ENCODE measurements at places on chromosomes 5 and 9.

- no peaks in the 10 kb centered on the region for H3K4me1 ChIP-seq
- no peaks in the 10 kb centered on the region for H3K36me3 ChIP-seq
- no peaks in the 10 kb centered on the region for H3K27me3 ChIP-seq
These were observed 165.5 kb upstream of the RGS7BP start for GRCh38 chr5:64340293-64340692.

GRCh38 chr5:108184940-108185339 is 197.0 kb downstream of the FBXL17 start:
- no peaks in the 10 kb centered on the region for H3K36me3 ChIP-seq
- H3K27ac ChIP-seq: no peak overlapping the region
- H3K4me3 ChIP-seq: no peak overlapping the region
- no peaks in the 10 kb centered on the region for H3K27me3 ChIP-seq
- DNase-seq: no peak
- H3K4me1 ChIP-seq: no peaks in the 10 kb centered on the region

DNA sequence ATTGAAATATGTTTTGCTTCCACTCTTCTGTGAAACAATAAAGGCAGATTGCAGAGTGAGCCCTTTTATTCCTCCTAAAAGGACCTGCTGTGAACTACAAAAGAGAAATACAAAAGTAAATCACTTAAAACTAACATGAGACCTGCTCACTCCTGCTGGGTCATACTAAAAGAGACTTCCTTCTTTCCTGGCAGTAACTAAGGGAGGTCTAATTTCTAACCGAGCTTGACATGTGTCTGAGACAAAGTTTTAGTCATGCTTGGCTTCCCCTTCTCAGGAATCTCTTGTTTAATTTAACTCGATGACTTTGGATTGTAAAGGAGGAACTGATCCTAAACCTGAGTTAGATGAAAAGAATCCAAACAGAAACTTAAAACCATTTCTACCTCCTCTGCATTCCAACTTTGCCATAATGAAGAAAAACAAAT is 86.4 kb upstream of the CDH6 start:
- H3K4me3 ChIP-seq: no peak overlapping the region
- H3K27me3 ChIP-seq: no peaks in the 10 kb centered on the region
- no peaks in the 10 kb centered on the region for H3K36me3 ChIP-seq
- no peaks in the 10 kb centered on the region for H3K4me1 ChIP-seq
- H3K27ac ChIP-seq: no peak overlapping the region

GRCh38 chr5:176560364-176560763 is 11.2 kb downstream of the CDHR2 start:
- H3K27ac ChIP-seq: no peak overlapping the region
- H3K4me3 ChIP-seq: no peak overlapping the region
- H3K27me3 ChIP-seq: peaks cover 49% of the 10 kb centered on the region
- DNase-seq: no peak
- H3K4me1 ChIP-seq: no peaks in the 10 kb centered on the region

- H3K36me3 ChIP-seq: peaks cover 56% of the 10 kb centered on the region
- no peak for DNase-seq
- H3K27me3 ChIP-seq: no peaks in the 10 kb centered on the region
- H3K27ac ChIP-seq: peak overlapping the region; percentile 67
- peaks cover 66% of the 10 kb centered on the region for H3K4me1 ChIP-seq
These were observed 13.7 kb downstream of the NUDT2 start for GRCh38 chr9:34343090-34343489.

DNA sequence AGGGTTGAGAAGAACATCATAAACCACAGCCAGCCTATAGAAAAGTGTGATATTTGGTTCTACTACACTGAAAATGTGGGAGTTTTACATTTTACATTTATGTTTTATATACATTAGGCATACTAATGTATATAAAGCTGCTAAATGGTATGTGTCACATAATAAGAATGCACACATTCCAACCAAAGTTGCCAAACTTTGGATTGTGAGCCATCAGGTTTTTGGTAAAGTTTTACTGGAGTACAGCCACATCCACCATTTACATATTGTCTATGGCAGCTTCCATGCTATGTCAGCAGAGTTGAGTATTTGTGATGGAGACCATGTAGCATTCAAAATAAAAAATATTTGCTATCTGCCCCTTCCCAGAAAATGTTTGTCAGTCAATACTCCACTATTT is 23.1 kb upstream of the TARS1 start:
- DNase-seq: no peak
- no peaks in the 10 kb centered on the region for H3K27me3 ChIP-seq
- no peaks in the 10 kb centered on the region for H3K4me1 ChIP-seq
- no peak overlapping the region for H3K27ac ChIP-seq

GRCh38 chr9:122133263-122133983 is 26.2 kb downstream of the NDUFA8 start:
- H3K4me1 ChIP-seq: peaks cover 23% of the 10 kb centered on the region
- no peak for DNase-seq
- H3K4me3 ChIP-seq: no peak overlapping the region
- H3K27ac ChIP-seq: peak overlapping the region; percentile 22
- no peaks in the 10 kb centered on the region for H3K36me3 ChIP-seq

- peaks cover 23% of the 10 kb centered on the region for H3K4me1 ChIP-seq
- H3K36me3 ChIP-seq: no peaks in the 10 kb centered on the region
- no peaks in the 10 kb centered on the region for H3K27me3 ChIP-seq
- no peak overlapping the region for H3K27ac ChIP-seq
- no peak overlapping the region for H3K4me3 ChIP-seq
These were observed 34.9 kb upstream of the FGF1 start for GRCh38 chr5:142720641-142721271.

DNA sequence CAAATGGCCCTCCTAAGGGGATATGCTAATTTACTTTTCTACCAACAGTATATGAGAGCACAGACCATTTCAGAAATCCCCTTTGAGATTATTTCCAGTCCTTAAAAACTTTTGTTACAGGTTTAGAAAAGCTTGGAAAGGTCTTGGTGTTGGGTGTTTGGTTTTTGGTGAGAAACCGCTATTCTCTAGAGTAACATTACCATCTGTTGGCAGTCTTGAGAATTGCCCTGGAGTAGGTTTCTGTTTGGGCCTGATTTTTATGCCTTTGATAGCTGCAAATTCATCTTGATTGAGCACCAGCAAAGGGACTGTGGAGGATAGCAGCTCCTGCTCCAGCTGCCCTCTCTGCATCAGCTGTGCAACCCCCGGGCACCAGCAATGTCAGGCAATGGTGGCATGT is 8.0 kb downstream of the NUDT2 start:
- peaks cover 39% of the 10 kb centered on the region for H3K4me1 ChIP-seq
- no peak overlapping the region for H3K4me3 ChIP-seq
- no peak for DNase-seq

DNA sequence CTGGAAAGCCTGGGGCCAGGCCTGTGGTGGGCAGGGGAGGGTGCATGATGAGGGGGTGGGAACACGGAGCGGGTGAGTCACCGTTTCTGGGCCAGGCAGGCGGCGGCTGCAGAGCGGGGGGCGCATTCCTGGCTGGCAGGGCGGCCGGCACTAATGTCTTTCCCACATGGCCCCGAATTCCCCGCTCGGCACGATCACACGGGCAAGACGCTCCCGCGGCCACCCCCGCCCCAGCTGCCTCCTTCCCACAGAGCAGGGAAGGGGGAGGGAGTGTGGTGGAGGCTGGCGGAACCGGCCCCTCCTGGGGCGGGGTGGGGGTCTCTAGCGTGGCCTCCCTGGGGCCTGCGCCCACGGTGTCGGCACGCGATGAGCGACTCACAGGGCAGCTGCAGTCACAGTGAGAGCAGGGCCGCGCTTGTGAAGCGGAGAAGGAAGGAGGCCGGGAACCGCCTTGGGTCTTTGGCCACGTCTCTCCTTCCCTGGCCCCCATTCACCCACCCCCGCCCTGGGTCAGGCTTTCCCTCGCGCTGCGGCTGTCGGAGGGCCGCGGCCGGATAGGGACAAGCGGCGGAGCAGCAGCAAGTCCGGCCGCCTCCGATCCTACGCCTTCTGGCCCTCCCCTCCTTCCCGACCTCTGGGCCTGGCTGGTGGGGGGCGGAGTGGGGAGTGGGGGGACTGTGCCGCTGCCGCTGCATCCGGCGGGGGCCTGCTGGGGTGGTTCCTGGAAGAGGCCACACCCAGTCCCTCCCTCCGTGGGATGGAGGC is 48.9 kb downstream of the CXXC5 start:
- H3K4me3 ChIP-seq: peak overlapping the region; percentile 57
- H3K27me3 ChIP-seq: no peaks in the 10 kb centered on the region
- peak overlapping the region; percentile 90 for H3K27ac ChIP-seq
- DNase-seq: peak; percentile 94
- peaks cover 53% of the 10 kb centered on the region for H3K4me1 ChIP-seq
- H3K36me3 ChIP-seq: no peaks in the 10 kb centered on the region

GRCh38 chr5:2871282-2871681 is 119.8 kb upstream of the IRX2 start:
- H3K27ac ChIP-seq: no peak overlapping the region
- H3K4me1 ChIP-seq: no peaks in the 10 kb centered on the region
- H3K4me3 ChIP-seq: no peak overlapping the region
- DNase-seq: peak; percentile 47
- H3K36me3 ChIP-seq: no peaks in the 10 kb centered on the region

GRCh38 chr5:107512029-107512428 is 158.7 kb downstream of the EFNA5 start:
- no peaks in the 10 kb centered on the region for H3K4me1 ChIP-seq
- H3K36me3 ChIP-seq: no peaks in the 10 kb centered on the region
- no peak for DNase-seq
